ENCODE measurements at places on chromosomes 2 and 18. TPM values are rescaled to one million over a fixed set of nuclear protein-coding genes. Genes with fewer than 3 reads are reported as not detected.

DNA sequence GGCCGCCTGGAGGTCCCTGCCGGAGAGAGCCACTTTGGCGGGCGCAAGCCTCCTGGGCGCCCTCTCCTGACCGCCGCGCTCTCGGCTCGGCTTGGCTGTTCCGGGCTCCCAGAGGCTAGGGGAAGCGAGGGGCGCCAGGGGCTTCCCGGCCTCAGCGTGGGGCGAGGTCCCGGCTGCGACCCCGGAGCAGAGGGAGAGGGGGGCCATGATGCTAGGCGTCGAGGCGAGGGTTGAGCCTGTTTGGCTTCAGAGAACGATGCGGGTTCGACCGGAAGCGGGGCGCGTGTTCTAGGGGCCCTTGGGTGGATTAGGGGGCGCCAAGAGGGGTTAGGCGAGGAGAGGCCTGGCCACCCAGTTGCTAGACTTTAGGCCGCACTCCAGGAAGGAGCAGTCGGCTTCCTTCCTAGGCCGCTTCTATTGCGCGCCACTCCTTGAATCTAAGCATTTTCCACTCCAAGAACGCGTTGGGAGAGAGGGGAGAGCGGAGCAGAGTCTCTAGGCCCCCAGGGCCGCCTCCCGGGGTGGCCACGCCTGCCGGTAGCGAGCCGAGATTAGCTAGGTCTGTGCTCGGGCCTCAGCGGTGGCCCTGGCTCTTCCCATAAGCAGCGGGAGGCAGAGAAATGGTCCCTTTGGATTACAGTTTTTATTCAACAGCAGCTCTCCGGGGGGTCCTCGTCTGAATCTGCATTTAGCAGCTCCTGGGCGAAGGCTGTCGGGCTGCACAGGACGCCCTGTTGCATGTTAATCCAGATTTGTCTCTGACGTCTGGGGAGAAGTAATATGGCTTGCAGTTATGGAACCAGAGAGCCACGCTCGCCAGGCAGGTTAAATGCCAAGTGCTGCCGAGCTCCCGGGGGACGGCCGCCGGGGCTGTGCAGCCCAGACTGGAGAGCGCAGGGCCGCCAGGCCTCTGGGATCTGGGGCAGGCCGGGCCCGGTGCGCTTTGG, 11.3 kb downstream of the MEIS1 start:
- no peaks in the 10 kb centered on the region for H3K4me1 ChIP-seq
- peak overlapping the region; percentile 29 for H3K4me3 ChIP-seq
- H3K36me3 ChIP-seq: peaks cover 3% of the 10 kb centered on the region
- peaks cover 17% of the 10 kb centered on the region for H3K27me3 ChIP-seq

- no peaks in the 10 kb centered on the region for H3K36me3 ChIP-seq
- H3K27me3 ChIP-seq: no peaks in the 10 kb centered on the region
- H3K4me3 ChIP-seq: no peak overlapping the region
- DNase-seq: no peak
- H3K4me1 ChIP-seq: peaks cover 8% of the 10 kb centered on the region
- H3K27ac ChIP-seq: no peak overlapping the region
Observed at GRCh38 chr2:37896319-37896718, 28.8 kb upstream of the RMDN2 start.

The APCDD1 gene
- 81.8 TPM for total RNA-seq

The SERPINB13 gene
- total RNA-seq: not detected

The CENPA gene
- total RNA-seq: not detected

The PKDCC gene
- total RNA-seq: 155 TPM

The FSIP2 gene
- total RNA-seq: 1.5 TPM

Measured in tibial nerve (tissue), 4 donors.